Omental fat pad (tissue), 4 donors: ENCODE measurements at places on chromosomes 2 and 18.

DNA sequence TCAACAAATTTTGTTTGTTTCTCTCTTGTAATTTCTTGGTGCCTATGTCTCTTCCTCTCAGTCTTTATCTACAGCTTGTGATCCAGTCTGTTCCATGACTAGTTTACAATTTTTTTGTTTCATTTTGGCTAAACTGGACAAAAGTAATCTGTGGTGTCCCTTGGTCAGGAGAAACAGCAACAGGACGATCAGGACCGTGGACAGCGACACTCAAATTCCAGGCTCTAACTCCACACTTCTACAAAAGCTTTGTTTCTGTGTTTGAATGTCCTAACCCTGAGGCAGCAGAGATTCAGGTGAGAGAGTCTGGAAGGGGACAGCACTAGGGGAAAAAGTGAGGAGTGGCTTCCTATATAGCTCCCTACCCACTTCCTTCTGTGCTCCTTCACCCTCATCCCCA lies 593.3 kb upstream of the FANCL start:
- no peak for DNase-seq

DNA sequence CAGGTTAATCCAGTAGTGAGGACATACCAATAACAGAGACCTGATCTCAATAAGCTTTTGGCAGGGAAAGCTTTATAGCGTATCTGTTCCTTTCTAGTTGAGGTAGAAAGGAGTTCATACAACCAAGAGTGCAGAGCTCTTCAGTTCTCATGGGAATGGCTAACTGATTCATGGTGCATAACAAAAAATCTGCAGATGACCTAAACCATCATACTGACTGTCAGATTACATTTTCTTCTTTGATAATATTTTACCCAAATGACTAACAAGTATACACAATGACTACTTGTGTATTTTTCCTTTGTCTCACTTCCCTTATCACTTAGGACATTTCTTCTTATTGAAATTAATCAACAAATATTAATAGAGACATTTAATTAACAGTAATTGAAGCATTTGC lies 140.0 kb upstream of the SERTAD2 start:
- no peak for DNase-seq

- no peak for DNase-seq
These were observed 24.4 kb downstream of the NMS start for GRCh38 chr2:100494712-100495111.

DNA sequence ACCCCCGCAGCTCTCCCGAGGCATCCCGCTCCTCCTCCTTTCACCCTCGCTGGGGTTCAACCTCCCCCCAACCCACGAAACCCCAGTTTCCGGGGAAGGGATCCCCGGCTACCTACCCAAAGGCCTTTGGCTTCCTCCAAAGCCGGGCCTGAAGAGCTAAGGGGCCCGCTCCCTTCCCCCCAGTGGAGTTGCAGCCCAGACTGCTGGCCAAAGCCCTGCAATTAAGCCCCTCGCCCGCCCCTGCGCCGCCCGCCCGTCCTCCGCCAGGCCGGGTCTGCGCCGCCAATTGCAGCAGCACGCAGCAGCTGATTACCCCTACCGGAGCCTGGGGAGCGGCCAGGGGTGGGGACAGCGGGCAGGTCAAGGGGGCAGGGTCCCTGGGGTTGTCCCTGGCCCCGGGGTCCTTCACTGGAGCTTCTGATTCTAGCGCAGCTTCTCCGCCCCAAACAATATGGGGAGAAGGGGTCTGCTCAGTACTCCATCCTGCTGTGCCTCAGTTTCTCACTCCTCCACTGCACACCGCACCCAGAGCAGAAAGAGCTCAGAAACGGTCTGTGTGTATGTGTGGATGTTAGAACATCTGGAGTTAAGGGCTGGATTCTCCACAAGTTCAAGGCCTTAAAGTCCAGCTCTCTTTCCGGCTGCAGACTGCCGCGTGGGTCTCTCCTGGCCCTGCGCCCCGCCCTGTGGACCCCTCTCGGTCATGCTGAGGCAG lies 16.9 kb downstream of the WNT10A start:
- no peak for DNase-seq

DNA sequence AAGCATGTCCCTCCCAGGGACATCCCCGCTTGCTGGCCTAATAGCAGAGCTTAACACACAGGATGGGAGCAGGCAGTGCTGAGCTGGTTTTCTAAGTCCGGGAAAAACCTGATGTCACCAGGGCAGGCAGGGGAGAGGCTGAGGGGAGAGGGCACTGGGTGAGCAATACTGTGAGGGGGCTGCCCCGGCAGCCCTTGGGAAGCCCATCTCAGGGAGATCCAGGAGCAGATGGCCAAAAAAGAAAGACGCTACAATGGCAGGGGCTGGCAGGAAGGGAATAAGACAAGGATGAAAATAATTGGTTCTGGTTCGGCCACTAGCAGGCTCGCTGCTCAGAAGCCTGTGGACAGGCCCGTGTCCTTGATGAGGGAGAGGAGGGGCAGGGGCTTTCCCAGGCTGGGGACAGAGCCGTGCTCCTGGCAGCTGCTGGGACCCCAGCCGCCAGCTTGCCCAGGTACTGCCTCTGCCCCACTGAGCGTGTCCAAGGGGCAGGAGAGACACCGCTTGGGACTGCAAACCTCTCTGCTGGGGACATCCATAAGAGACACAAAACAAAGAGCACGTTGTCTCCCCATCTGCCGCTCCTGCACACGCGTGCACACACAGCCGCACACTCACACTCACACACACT lies 30.2 kb downstream of the SMAD7 start:
- no peak for DNase-seq

- DNase-seq: no peak
These were observed 52.7 kb upstream of the NPAS2 start for GRCh38 chr2:100767224-100767653.

- no peak for DNase-seq
These were observed 221.8 kb downstream of the INSIG2 start for GRCh38 chr2:118309946-118310680.

DNA sequence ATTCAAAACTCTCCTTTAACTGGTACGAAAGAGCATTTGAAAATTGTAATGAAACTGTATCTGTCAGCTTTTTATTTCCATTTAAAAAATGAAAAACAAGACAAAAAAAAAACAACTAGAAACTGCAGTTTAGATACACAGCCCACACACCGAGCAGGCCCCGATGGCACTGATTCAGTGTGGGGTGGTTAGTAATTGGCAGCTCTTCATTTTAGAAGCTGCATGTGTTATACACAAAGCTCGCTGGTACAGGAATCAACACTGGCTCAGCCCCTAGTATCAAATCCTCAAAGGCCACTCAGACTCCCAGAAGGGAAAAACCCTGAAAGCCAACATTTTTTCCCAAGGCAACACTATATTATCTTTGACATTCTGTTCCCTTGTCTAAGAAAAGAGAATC lies 30.5 kb upstream of the RMDN2 start:
- DNase-seq: no peak

DNA sequence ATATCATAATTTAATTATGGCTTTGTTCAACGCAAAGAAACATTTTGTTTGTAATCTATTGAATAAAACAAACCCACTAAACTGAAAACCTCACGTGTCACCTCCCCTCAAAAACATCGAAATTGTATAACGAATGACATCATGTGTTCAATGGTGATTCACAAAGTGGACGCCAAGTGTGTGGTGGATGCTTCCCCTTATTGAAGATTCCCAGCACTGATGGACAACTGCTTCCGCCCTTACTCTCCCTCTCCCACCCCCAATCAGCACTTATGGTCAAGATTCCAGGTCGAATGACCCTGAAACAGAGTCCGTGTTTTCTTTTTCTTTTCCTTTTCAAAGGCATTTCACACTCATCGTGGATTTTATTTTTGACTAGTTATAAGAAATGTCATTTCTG lies 383.0 kb upstream of the SMIM21 start:
- no peak for DNase-seq

DNA sequence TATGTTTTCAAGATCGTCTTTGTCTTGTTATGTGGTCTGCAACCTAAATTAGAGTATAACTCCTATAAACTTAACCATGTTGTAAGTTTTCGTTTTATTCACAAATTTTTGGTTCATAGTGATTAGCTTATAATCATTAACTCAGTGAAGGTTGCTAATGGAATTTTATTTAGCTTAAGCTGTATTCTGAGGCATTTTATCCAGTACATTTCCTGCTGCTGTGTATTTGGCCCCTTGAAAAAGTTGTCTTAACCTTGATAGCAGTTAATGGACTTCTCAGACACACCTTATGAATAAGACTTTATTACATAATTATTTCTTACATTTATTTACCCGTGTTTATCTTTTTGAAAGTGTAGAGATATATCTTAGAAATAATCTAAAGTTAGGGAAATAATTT lies 20.5 kb downstream of the VAPA start:
- no peak for DNase-seq

- DNase-seq: no peak
These were observed 169.2 kb downstream of the TRIM43 start for GRCh38 chr2:95760806-95761525.

DNA sequence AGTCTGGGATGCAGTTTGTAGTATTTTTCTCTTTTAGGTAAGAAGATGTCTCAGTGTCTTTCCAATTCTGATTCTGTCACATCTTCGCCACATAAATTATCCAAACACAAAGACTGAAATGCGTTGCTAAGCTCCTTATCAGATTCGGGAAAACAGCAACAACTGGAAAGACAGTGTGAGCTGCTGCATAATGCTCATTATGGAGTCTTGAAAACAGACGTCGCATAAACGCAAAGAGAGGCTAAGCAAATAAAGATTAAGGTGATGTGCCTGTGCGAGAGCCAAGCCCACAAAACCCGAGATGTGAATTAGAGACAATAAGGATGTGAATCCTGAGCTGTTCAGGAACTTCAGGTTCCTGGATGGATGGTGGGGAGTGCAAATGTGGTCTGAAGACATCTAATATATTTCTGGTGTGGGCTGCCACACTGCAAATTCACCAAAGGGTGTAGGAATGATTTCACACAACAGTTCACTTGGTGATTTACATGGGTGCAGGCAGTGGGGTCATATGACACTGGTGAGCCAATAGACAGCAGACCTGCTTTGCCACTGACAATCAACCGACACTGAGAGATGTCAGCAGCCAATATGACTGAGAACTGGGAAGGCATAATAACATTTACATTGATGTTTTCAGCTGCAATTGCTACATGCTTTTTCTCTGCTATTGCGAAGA lies 195.8 kb downstream of the MTX2 start:
- DNase-seq: no peak

DNA sequence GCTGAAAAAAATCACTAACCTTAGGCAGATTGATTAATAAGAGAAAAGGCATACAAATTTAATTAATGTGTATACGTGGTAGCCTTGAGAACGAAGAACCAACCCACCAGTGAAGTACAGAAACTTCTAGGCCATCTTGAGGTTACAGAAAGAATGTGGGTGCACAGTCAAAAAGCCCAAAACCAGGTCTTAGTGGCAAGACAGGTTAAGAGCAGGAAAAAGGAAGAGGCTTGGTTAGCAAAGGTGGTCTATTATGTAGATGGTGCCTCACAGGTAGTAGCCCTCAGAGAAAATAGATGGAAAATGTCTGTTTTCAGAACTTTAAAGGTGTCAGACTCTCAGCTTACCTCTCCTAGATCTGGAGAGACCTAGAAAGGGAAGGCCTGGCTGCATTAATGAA lies 22.0 kb upstream of the SLC35G4 start:
- no peak for DNase-seq

DNA sequence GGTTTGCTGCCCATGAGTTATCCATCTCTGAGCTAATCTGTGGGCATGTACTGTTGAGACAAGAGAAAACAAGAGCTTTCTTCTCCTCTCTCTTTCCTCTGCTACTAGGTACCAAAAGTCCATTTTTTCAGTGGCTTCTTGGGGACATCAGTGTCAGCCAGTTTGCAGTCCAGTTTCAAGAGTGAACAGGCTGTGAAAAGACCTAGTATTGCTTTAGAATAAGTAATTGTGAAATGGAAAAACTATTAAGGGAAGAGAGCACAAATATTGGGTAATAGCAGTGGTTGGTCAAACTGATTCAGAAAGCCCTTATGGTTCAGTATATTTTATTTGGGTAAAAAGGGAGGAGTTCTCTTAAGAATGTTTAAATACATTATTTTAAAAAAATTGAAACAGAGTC lies 33.0 kb upstream of the MEP1B start:
- DNase-seq: no peak

- no peak for DNase-seq
These were observed 661 bp upstream of the MGAT5 start for GRCh38 chr2:134253117-134253704.

DNA sequence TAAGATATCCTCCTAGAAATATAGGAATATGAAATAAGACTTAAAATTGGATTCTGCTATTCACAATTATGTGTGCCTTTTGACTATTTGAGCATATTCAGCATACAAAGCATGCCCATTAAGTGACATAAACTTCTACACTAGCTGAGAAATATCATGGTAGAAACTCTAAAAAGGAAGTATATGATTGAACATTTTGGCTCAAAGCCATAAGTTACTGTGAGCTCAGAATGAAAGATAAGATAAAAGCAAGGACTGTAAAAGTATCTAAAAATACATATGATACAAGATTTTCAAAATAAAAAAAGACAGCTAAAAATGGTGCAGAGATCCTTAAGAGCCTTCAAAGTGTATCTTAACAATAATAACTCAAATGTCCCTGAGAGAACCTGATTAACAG lies 340.5 kb upstream of the SLC39A10 start:
- DNase-seq: no peak

DNA sequence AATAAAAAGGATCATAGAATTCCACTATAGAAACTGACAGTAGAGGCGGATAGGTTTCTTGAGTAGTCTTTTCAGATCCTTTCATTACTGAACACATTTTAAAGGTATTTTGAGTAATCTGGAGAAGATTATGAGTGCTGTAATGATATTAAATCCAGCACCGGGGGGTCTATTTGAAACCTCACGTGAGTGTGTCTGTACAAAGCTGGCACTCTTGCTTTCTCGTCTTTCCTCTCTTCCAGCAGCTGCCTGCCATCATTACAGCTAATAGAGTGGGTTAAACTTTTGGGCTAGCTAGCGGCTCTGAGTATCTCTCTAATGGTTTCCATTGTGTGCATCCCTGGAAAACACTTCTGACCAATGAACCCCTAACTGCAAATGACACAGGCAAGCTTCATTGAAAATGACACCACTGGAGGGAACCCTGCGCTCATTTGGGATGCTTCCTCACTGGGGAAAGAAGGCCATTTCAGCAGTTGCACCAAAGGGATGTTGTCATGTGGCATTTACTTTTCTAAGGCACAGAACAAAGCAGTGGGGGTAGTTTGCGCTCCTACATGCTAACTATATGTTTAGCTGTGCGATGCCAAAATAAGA lies 101.0 kb downstream of the HRH4 start:
- DNase-seq: no peak

- DNase-seq: no peak
These were observed 80.0 kb downstream of the ETAA1 start for GRCh38 chr2:67476809-67477790.

- DNase-seq: no peak
These were observed 44.0 kb upstream of the TMEM247 start for GRCh38 chr2:46435353-46435752.
